ENCODE measurements at places on chromosomes 1 and 21.

- H3K27me3 ChIP-seq = no peaks in the 10 kb centered on the region
- H3K27ac ChIP-seq = no peak overlapping the region
- H3K36me3 ChIP-seq = no peaks in the 10 kb centered on the region
- no peak for DNase-seq
- H3K4me3 ChIP-seq = no peak overlapping the region
These were observed 40.1 kb upstream of the FOXO6 start for GRCh38 chr1:41320895-41321676.

GRCh38 chr1:228792601-228793000, 57.3 kb downstream of the RHOU start:
- no peak for DNase-seq
- no peak overlapping the region for H3K27ac ChIP-seq
- H3K4me3 ChIP-seq = no peak overlapping the region
- no peaks in the 10 kb centered on the region for H3K27me3 ChIP-seq

DNA sequence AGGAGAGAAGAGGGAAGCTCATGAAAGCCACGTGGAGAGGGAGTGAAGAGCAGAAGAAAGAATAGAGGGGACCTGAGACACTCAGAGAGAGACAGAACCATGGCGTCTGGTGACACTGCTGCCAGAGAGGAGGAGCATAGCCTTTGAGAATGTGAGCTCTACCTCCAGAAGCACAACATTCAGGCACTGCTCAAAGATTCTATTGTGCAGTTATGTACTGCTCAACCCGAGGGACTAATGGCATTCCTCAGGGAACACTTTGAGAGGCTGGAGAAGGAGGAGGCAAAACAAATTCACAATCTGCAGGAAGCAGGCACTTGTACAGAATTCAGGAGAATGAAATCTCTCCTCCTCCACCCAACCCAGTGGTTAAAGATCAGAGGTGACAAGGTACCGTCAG, 45.1 kb downstream of the BTBD8 start:
- no peak for DNase-seq
- H3K27me3 ChIP-seq = no peaks in the 10 kb centered on the region
- no peak overlapping the region for H3K4me3 ChIP-seq
- H3K4me1 ChIP-seq = peaks cover 16% of the 10 kb centered on the region

- no peaks in the 10 kb centered on the region for H3K36me3 ChIP-seq
- no peaks in the 10 kb centered on the region for H3K27me3 ChIP-seq
- no peak for DNase-seq
- no peaks in the 10 kb centered on the region for H3K4me1 ChIP-seq
- H3K27ac ChIP-seq = no peak overlapping the region
- no peak overlapping the region for H3K4me3 ChIP-seq
These were observed 165.4 kb downstream of the PLXNA2 start for GRCh38 chr1:208078752-208079151.

GRCh38 chr1:51439053-51439452, 80.0 kb downstream of the EPS15 start:
- no peak for DNase-seq
- peaks cover 2% of the 10 kb centered on the region for H3K36me3 ChIP-seq
- no peak overlapping the region for H3K4me3 ChIP-seq
- H3K4me1 ChIP-seq = peaks cover 3% of the 10 kb centered on the region
- no peaks in the 10 kb centered on the region for H3K27me3 ChIP-seq
- no peak overlapping the region for H3K27ac ChIP-seq
